ENCODE measurements at places on chromosomes 16 and 17. TPM values are rescaled to one million over a fixed set of nuclear protein-coding genes. Genes with fewer than 3 reads are reported as not detected.

Gene LDHD
- 6.4 TPM for total RNA-seq

Gene ASPHD1
- total RNA-seq, result 1.5 TPM

Gene KAT2A
- 8.5 TPM for total RNA-seq

Gene CCDC92B
- not detected for total RNA-seq

Gene BICDL2
- not detected for total RNA-seq

Gene PDILT
- total RNA-seq, result not detected

Gene FBXW10
- total RNA-seq, result 0.24 TPM

Gene HBZ
- not detected for total RNA-seq

Gene TEKT1
- not detected for total RNA-seq
